ENCODE measurements at places on chromosomes 11 and 22.

- peak; percentile 68 for DNase-seq
These were observed 8.5 kb downstream of the YPEL4 start for GRCh38 chr11:57641011-57641807.

GRCh38 chr22:38423512-38424503 is 31.2 kb downstream of the KCNJ4 start:
- no peak for DNase-seq

- DNase-seq = no peak
These were observed 236.1 kb downstream of the KCNA4 start for GRCh38 chr11:29780756-29781155.

- no peak for DNase-seq
These were observed 32.9 kb downstream of the ELFN2 start for GRCh38 chr22:37394341-37394740.

DNA sequence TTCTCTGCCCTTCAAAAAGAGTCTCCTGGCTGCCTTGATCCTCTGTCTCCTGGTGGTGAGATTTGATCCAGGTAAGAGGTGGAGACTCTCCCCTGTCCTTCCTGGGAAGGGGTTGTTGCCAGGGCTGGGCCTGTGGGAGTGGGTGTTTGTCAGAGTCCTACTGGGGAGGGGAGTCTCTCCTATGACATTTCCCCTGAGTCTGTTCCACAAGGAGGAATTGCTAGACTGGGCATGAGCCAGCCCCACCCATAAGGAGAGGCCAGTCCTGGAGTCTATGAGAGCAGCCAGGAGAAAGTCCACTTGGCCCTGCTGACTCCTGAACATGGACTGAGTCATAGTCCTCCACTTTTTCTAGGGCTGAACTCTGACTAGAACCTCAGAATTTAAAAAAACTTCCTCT is 7.4 kb downstream of the PEX26 start:
- no peak for DNase-seq

GRCh38 chr11:65492637-65493366 is 6.0 kb upstream of the MALAT1 start:
- peak; percentile 88 for DNase-seq

DNA sequence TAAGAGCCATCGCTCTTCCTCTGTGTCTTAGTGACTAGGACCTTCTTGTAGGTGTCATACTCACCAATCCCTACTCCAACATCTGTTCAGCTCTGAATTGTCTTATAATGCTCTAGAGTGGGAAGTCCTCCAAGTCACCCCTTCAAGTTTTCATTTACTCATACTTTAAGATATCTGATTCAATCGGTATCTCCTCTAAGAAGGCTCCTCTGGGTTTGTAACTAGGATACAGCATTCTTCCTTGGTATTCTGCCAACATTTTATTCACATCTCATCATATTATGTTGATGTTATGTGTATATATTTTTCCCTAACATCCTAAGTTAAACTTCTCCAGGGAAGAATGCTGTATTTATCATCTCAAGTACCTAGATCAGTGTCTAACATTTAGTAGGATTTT is 662.1 kb downstream of the NTM start:
- DNase-seq = no peak

DNA sequence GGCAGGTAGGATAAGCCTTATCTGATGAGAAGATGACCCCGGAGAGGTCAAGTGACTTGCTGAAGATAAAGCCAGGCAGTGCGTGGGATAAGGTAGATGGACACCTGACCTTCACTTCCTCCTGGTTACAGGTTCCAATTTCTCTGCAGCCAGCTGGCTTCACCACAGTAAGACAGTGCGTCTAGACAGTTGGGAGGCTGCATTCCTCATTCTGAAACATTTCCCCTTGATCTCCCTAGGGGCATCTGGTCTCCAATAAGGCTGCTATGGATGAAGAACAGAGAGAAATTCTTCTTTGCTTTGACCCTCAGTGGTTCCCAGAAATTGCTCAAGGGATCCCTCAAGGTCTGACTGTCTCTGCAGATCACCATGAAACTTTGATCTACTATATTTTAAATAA is 211.3 kb downstream of the MYO18B start:
- no peak for DNase-seq

- no peak for DNase-seq
These were observed 269.6 kb downstream of the LRRC4C start for GRCh38 chr11:41189701-41190436.

- DNase-seq = peak; percentile 47
These were observed at the start of gene GUCD1 for GRCh38 chr22:24554313-24555164. TSS of gene GUCD1 (minus strand) at chr22:24555138. CDS start at chr22:24554991, 147 bp downstream.

DNA sequence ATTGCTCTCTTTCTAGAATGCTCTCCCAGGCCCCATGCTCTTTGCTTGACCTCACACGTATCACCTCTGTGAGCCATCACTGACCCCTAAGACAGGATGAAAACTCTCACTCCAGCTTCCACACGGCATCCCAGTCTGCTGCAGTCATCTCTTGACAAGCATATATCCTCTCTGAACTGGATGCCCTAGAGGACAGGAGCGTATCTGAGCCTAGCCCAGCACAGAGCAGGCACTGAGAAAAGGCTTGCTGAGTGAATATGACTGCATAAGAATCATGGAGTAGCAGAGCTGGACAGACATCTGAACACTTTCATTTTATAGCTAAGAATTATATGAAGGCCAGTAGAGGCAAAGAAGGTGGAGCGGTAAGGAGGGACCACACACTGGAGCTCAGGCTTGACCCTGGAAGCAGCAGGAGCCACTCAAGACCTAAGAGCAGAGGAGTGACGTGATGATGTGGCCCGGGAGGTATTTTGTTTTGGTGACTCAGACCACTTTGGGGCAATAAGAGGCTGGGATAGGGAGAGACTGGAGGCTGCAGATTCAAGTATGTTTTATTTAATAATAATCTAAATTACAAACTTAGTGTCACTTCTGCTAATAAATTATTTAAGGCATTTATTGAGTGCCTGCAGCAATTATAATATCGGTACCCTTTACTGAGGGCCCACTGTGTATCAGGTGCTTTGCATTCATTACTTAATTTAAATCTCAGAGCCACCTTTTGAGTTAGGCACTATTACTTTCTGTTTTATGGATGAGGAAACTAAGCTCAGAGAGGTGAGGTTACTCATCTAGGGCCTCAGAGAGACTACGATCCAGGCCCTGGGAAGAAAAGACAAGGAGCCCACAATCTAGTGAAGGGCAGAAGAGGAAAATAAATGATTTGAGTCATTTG is 42.6 kb downstream of the MAP6 start:
- no peak for DNase-seq

- no peak for DNase-seq
These were observed 97.1 kb downstream of the KCNQ1 start for GRCh38 chr11:2541881-2542361.

GRCh38 chr22:47035425-47035881 is 273.0 kb downstream of the TBC1D22A start:
- no peak for DNase-seq

- DNase-seq = no peak
These were observed 87.9 kb upstream of the PLET1 start for GRCh38 chr11:112348480-112349029.

GRCh38 chr11:8959546-8960166 is 4.6 kb downstream of the TMEM9B start:
- peak; percentile 82 for DNase-seq

All from inflammatory macrophage (primary cell).